ENCODE measurements at places on chromosomes 13 and 19.

DNA sequence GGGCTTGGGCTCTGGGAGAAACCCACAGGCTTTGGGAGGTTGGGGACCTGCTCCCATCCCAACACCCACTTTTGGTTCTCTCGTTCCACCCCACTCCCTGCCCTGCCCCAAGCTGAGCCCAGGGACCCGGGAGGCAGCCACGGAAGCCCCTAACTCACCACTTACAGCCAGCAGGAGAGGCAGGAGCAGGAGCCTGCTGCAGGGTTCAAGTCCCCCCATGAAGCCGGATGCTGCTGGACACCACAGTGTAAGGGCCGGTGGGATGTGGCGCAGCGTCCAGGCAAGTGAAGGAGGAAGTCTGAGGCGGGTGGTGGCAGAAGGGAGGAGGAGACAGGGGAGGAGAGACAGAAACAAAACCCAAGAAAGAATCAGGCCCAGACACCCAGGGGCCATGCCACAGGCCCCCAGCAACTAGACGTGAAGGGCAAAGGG is at the start of gene TYROBP:
TYROBP (minus strand) TSS at position 286 of the 432 bp plus-strand sequence; CDS start at position 219, 67 bp downstream.
- no peak for DNase-seq

DNA sequence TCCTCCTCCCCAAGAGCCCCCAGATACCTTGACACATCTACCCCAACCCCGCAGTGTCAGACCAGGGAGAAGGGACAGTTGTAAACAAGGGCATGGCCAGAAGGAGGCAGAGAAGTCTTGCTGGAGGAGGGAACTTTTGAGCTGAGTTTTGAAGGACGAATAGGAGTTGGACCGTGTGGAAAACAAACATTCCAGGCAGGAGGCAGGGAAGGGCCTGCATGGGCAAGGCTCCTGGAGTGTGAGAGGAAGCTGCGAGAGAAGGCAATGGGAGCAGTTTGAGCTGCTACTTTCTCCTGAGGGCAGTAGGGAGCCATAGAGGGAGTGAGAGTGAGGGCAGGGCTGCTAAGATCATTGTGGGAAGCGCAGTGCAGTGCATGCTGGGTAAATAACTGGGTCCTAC is 23.3 kb downstream of the IL12RB1 start:
- no peak for DNase-seq

GRCh38 chr19:31099515-31100205 is 249.6 kb downstream of the TSHZ3 start:
- DNase-seq = no peak

GRCh38 chr19:47891923-47892666 is 6.0 kb upstream of the SULT2A1 start:
- no peak for DNase-seq

GRCh38 chr13:79626924-79627323 is 146.0 kb downstream of the NDFIP2 start:
- DNase-seq = no peak

- no peak for DNase-seq
Observed at GRCh38 chr13:44620057-44620456, 43.9 kb upstream of the TSC22D1 start.

- peak; percentile 83 for DNase-seq
Observed at GRCh38 chr13:52599037-52599847, 43.0 kb upstream of the HNRNPA1L2 start.

GRCh38 chr19:34248941-34249340 is 5.4 kb upstream of the GARRE1 start:
- DNase-seq = no peak

DNA sequence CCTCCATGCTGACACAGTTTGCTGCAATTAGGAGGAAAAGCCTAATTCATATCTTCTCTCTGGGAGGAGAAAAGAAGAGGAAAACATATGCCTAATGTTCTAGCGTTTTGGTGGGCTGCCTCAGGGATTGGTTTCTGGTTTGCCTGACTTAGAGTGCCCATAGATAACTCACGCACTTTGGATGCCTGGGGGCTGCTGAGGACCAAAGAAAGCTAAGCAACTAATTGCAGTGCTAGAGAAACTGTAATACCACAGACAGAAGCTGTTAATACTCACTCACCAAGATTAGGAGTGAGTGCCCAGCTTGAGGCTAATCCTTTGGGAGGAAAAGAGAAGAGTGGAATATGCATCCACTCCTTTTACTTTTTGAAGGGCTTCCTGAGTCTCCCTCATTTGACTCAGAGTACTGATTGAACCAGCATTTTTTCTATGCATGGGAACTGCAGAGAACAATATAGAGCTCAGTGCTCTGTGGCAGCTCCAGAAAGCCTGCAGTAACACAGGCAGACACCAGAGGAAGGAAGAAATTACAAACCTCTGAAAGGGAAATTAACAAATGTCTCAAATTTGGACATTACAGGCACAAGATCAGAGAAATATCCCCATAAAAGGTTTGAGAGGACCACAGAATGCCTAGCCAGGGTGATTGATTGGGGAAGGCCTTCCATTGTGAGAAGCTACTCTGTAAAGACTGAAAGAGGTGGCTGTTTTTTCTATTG is 666.4 kb downstream of the OLFM4 start:
- DNase-seq = no peak

DNA sequence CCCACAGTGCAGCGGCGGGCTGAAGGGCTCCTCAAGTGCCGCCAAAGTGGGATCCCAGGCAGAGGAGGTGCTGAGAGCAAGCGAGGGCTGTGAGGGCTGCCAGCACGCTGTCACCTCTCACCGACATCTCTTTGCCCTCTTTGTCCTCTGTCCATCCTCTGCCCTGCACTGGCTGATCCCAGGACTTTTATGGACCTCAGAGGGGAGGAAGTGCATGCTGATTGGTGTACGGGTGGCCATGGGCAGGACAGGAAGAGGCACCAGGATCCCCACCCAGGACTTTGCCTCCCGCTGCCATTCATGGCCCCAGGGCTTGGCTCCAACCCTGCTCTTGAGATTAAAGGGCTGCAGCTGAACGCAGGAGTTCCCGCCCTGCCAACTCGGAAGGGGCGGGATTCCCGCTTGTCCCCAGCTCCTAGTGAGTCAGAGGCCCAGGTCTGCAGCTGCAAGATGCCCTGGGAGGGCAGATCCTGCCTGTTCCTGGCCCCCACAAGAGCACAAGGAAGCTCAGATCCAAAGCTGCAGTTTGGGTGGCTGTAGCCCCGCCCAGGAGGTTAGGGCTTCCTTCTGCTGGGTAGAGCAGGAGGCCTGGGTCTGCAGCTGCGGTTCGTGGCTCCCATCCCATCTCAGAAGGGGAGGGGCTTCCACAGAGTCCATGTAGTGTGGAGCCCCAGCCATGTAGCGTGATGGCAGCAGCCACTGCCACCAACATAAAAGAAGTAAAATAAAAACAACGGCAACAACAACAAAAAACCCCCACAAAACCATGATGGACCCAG is 1716.7 kb downstream of the SLITRK1 start:
- peak; percentile 26 for DNase-seq

DNA sequence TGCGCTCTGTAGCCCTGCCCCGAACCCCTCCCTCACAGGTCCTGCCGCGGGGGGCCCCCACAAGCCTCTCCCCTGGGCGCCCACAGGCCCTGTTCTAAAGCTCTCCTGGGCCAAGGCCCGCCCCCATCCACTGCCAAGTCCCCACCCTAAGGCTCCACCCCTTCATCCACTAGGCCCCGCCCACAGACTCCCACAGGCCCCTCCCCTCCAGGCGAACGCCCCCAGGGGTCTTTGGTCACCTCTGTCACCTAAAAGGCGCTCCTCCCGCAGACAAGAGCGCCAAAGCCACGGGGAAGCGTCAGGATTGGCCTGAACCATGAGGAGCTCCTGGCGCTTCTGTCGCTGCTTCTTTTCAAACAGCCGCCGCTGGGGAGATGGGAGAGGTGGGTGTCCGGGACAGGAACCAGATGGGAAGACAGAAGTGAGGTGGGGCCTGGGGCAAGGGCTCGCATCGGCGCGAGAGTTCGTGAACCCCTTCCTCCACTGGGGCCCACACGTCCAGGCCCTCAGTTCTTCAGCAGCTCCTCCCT is 2.3 kb downstream of the TULP2 start:
- peak; percentile 72 for DNase-seq

GRCh38 chr13:70792121-70792520 is 683.9 kb upstream of the KLHL1 start:
- peak; percentile 31 for DNase-seq

- DNase-seq = no peak
Observed at GRCh38 chr19:3923912-3924311, 9.0 kb upstream of the NMRK2 start.

GRCh38 chr19:50722201-50723013 is 757 bp upstream of the CLEC11A start:
- peak; percentile 57 for DNase-seq

Data from SK-N-DZ (cell line).